ENCODE measurements at places on chromosomes 7 and 10.

GRCh38 chr7:74292757-74293576 lies 3.8 kb downstream of the CLIP2 start:
- no peak for DNase-seq

DNA sequence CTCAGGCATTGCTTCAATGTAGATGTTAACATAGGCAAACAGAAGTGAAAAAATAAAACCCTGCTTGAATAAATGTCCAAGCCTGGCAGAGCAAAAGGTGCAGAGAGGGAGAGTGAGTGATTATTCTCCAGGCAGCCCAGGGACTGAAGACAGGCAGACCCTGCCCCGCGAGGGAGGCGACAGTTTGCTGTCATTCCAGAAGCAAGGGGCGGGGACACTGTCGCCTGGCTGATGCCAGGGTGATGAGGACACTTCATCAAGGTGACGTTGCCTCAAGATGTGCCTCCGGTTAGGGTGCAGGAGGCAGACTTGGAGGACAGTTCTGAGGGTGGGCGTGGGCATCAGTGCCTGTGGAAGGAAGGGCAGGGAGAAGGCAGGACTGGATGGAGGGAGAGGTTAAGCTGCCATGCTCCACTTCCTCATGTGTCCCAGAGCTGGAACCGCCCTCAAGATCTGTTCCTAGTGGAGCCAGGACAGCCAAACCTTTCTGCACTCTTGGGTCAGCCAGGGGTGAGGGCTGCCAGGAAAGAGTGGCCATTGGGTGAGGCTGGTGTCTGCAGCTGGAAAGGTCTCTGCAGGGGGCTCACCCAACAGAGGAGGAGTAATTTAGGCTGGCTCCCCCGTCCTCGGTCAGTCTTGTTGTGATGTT lies 560.5 kb upstream of the MKI67 start:
- no peak for DNase-seq

- DNase-seq: peak; percentile 8
These were observed 922 bp downstream of the PPA1 start for GRCh38 chr10:70232155-70232858.

DNA sequence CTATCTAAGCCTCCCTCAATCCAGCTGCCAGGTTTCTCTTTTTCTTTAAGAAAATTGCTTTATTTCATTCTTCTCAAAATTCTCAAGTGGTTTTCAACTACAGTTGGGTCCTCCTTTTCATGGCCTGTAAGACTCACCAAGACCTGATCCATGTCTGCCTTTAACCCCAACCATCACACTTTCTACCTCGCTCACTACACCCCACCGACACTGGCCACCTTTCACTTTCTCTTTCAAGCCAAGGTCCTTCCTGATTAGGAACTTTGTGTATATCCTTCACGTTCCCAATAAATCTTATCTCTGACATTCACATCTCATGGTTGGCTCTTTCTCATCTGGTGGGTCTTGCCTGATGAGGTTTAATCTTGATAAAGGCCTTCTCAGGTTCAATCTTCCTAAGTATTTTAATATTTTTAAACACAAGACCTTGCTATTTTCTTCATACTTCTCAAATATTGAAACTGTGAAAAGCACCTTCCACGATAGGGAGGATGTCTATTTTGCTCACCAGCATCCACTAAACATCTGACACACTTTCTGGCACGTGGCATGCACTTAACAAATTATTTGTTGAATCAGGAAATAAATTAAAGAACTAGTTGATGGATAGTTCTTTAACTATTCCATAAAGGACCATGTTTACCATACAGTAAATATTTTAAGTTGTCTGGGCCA lies 624.8 kb downstream of the GRID1 start:
- DNase-seq: no peak

DNA sequence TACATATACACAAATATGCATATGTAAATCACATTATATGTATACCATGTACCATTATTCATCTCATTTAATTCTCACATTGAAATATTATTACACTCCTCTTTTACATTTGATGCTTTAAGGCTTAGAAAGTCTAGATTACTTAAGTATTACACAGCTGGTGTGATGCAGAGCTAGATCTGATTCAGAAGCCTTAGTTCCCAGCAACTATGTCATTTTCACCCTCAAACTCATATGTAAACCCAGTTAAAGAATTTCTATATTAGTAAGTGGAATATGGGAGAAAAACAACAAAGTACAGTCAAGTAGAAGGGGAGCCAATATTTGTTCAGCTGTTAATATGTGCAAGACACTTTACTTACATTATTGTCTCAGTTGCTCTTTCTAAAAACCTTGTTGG lies 74.3 kb upstream of the CSTF2T start:
- no peak for DNase-seq

DNA sequence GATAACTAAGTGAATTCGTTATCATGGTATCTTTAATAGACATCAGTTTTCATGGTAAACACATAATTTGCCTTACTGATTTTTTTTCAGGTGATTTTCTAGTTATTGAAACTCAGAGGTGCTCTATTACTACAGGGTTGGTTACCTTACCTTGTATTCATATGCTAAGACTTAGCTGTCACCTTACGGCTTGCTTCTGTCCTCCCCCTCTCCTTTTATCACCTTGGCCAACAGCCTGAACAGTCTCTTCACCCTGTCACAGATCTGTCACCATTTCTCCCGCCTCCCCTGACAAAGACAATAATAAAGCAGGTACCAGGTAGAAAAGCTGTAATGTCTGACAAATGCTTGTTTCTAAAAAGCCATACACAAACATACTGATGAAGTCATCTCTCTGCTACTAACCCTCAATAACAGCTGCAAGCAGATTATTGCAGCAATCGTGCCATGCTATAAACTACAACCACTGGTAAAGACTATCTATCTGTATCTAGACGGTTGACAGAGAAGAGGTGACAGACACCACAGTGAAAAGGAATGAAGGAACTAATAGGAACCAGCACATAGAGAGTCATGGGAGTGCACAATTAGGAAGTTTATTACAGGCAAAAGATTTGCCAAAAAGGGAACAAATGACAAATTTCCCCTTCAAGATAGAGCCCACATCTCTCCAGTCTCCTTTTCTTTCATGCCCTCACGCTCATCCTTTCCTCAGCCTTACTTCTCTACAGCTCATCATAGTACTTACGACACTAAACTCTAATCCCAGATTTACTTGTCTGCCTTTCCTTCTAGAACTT lies 57.2 kb downstream of the ARHGAP12 start:
- no peak for DNase-seq

DNA sequence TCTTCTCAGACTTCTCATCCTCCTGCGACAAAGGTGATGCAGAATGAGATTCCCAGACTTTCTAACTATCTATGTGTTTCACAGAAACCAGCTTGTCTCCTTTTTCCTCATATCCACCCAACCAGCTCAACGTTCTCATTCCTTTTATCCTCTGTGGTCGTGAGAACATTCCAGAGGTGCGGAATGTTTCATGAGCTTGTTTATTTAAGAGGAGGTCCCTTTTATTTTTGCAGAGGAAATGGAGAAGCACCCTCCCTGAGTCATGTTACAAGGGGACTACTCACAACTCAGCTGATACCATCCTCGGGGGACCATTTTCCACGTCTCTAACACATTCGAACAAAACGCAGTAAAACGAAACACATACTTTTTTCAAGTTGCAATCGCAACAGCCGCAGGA lies 93.2 kb downstream of the ZRANB1 start:
- no peak for DNase-seq

DNA sequence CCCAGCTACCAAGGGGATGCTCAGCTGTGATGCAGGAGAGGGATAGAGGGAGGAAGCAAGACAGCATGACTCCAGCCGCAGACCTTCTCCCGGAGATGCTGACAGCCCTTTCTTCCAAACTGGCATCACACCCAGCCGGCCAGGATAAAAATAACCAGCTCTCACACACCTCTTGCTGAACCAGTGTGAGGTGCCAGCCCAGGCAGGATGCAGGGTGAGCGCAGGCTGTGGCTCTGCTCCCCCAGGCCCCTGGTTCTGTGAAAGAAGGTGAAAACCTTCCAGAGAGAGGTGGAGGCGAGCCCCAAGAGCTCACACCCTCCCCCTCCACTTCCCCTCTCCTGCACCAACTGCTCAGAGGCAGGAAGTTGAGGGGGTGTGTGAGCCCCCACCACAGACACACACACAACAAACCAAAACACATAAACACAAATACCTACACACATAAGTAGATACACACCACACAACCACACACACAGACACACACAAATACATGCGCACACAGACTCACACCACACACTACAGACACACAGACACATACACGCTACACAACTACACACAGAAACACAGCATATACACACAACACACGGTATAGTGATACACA lies 4.0 kb downstream of the GPR15LG start:
- DNase-seq: no peak

DNA sequence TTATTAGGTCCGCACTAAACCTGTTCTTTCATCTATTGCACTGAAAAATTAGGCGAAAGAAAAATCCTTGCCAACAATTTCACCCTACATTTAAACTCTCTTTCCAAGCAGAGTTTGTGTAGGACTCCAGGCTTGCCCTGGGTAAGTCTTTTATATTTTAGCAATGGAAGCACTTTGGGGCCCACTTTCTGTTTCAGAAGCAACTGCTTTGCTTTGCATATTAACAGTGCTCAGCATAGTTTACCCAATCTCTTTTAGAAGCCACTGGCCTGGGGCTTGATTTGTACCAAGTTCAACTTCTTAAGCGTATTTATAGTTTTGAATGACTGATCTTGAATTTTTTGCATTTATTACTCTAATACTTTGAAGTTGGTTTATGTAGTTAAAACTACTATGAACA lies 78.8 kb upstream of the MDFIC start:
- DNase-seq: no peak

- DNase-seq: no peak
These were observed 113.7 kb upstream of the ANKRD1 start for GRCh38 chr10:91034494-91035159.

DNA sequence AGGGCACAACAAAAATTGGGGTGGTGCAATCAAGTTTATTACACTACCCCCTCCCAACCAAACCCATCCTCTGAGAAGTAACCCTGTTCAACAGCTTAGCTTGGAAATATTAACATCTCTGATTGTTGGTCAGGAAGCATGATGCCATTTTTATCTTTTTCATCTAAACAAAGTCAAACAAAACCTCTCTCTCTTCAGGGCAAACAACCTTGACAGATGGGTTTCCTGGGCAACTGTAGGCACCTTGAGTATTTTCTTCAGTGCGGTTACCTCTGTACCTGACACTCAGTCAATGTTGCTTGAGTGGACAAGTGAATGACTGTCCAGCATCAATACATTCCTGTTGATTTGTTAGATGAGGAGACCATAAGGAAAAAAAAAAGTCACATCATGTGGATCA lies 183.6 kb downstream of the NRP1 start:
- DNase-seq: no peak

DNA sequence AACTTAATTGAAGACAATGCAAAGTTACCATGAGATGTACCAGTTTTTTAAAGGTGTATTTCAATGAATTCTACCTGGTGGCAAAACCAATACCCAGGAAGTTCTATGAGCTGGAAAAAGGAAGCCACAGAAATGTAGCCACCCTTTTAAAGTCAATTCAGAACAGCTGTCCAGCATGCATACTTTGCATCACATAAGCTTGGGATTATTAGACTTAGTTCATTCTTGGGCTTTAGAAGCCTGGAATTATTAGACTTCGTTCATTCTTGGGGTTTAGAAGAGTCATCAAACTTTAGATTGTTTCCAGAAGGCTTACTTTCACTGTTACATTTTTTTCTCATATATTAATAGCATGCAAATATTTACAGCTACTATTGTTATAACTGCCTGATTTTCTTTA lies 20.9 kb downstream of the SLC25A13 start:
- no peak for DNase-seq

DNA sequence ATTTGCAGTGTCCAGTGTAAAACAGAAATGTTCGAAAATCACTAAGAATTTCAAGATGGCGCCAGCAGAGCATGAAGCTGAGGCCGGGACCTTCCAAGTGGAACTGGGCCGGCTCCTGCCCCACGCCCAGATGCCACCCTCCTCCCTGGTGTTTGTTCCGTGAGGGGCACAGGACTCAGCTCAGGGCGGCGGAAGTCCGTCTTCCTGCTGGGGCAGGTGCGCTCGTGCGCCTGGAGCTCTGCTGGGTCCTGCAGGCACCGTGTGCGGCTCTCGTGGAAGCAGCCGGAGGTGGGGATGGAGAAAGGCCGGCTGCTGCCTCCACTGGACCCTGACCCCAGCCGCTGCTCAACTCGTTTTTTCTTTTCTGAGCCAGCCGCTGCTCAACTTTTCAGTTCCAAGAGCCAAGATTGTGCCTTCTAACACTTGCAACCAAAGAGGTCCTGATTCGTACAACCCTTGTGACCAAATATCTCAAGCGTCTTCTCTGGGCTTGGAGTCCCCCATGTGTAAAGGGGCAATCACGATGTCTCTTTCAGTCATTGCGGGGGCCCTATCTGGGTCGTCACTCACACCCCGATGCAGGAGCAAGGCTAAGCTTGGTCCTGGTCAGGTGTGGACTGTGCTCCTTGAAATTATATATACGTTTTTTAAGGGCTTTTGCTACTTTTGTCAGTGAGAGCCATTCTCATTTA lies 334.4 kb downstream of the ADARB2 start:
- no peak for DNase-seq

DNA sequence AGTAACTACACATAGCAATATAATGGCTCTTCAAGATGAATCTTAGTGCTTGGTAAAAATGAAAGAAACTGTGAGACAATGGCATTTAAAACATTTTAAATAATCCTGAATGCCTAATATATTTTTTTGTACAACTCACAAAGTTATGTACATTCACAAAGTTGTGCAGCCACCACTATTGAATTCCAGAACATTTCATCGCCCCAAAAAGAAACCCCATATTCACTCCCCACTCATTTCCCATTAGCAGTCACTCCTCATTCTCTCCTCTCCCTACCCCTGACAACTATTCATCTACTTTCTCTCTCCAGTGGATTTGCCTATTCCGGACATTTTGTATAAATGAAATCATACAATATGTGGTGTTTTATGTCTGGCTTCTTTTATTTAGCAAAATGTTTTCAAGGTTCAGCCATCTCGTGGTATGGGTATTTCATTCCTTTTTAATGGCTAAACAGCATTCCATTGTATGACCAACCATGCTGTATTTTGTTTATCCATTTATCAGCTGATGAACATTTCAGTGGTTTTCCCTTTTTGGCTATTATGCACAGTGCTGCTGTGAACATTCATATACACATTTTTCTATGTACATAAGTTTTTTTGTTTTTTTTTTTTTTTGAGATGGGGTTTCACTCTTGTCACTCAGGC lies 34.7 kb downstream of the ENTPD7 start:
- DNase-seq: no peak
